ENCODE measurements at places on chromosomes 5 and 9.

DNA sequence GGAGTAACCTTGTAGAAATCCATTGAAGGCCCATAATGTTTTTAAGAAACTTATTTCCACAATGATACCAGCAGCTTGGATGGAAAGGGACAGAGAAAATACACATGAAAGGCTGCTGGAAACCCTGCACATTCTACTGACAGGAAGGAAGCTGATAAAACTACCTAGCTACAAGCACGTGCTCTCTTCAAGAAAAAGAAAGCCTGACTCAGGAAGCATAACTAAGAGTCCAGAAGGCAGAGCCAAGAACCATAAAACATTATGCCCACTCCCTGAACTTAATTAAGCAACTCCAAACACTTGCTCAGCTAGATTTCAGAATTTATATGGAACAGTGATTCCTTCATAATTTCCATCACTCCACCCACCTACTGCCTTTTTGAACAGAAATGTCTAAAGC is 430.8 kb downstream of the SEMA5A start:
- no peak for DNase-seq

DNA sequence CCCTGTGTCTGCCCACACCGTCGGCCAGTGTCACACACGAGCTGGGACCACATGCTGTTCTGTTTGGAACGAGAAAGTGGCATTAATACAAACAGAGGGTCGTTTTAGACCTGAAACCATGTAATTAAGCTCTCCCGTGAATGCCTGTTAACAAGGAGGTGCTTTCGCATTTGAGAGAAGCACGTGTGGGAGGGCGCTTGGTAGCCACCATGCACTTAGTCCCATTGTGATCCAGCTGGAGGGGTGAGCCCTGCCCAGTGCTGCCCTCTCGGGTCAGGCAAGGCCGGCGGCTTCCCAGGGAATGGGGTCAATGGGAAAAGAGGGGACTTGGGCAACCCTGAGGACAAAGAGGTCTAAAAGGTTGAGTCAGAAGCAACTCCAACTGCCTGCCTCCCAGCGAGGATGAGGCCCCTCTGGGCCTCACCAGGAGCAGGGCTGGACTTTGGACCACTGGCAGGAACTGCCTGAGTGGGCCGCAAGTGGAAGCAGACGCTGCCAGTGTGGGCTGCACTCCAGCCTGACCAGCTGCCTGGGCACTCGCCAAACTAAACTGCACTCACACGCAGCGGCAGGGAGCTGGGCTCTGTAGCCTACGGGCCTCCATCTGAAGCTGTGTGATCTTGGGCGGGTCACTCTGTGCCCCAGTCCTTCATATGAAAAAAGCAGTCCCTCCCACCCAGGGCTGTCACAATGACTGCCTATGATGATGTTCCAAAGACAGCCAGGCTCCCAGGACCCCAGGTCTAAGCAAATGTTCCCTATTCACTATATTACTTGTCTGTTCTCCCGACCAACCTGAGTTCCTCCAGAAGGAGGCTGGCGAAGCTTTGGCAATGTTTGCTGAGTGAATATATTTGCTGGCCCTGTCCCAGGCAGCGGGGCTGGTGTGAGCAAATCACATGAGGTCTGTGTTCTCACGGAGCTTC is 195.7 kb downstream of the CDK5RAP2 start:
- DNase-seq, result no peak

- DNase-seq, result no peak
Observed at GRCh38 chr9:118992813-118993794, 376.1 kb downstream of the BRINP1 start.

DNA sequence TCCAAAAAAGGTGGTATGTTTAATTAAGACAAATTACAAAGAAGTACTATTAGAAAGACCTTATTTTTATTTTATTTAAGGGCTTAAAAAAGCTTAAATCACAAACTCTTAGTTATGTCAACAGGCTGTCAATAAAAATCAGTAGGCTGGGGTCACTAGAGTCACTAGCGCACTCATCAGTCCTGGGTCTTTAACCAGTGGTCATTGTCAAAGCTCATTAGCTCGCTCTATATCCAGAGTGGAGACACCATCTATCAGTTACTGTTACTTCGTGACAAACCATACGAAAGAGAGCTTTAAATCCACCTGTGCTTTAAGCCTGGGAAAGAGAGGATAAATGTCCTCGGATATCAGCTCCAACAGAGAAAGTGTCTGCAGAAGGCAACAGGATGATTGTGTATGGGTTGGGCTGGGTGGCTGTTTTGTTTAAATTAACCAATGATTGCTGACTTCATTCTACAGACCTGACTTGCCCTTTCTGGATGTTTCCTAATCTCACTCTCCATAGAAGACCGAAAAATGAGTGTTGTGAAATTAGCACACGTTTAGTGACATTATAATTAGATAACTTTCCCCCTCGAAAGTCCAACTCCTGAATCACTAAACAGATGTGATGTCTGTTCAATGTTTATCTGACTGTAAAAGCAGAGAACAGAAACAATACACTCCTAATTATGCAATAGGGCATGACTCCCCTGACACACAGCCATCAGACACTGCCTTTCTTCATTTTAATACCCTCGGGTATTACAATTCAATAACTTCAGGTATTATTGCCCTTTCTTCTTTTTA is 123.6 kb upstream of the TNPO1 start:
- DNase-seq, result no peak

GRCh38 chr5:39176759-39177630 is 42.4 kb downstream of the FYB1 start:
- peak; percentile 65 for DNase-seq

- no peak for DNase-seq
Observed at GRCh38 chr5:7816535-7816901, 34.4 kb downstream of the CFAP90 start.

- DNase-seq, result no peak
Observed at GRCh38 chr5:14497311-14497710, 84.3 kb upstream of the OTULINL start.

- DNase-seq, result no peak
Observed at GRCh38 chr9:37986771-37987258, 82.2 kb downstream of the SHB start.

DNA sequence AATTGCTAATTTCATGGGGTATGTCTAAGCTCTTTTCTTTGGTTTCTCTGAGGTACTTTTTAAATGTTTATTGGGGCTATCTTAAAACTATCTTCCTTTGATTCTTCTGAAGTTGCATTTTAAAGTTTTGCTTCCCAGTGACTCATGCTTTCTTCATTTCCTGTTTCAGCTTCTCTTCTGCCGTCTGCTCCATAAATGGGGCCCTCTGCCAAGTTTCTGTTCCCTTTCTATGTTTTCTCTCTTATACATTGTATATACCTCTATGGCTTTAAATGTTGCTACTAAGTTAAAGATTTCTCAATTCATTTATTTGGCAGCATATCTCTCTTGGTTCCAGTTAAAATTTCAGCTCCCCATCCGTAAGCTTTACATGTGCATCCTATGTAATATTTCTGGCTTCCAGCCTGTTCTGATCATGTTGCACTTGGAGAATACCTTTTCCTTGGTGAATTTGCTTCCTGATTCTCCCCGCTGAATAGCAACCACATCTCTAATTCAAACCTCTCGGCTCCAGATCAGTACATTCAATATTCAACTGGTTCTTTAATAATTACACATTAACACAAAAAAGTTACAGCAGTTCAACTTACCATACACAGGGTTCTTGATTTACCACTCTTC is 125.3 kb downstream of the ST8SIA4 start:
- DNase-seq, result peak; percentile 56

DNA sequence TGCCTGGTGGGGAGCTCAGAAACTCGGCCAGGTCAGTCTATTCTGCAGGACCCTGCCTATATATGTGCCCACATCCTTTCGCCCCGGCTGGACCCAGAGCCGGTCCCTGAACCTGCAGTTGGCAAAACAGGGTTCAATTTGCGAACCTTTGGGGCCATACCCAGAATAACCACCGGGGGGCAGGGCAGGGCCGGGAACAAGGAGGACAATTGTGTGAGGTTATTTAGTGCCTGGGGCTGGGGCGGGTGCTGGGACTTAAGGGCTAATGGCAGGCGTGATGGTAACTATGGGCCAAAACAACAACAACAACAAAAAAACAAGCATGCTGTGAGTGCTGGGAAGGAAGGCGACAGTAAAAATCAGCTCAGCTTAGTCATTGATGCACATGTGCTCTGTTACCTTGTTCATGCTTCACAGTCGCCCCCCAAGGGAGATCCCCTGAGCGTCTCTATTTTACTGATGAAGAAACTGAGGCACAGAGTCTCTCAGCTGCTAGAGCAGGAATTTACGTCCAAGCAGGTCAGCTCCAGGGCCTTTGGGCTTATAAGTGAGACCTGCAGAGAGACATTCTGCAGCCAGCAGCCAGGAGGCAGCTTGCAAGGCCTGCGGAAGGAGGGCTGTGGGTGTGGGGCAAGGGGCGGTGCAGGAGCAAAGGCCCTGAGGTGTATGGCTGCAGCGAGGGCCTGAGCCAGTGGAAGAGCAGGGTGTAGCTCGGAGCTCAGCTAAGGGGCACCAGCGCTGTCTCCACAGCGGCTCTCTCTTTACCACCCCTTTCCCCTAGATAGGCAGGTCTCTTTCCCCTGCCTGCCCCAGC is 106.0 kb downstream of the PHF2 start:
- peak; percentile 79 for DNase-seq

DNA sequence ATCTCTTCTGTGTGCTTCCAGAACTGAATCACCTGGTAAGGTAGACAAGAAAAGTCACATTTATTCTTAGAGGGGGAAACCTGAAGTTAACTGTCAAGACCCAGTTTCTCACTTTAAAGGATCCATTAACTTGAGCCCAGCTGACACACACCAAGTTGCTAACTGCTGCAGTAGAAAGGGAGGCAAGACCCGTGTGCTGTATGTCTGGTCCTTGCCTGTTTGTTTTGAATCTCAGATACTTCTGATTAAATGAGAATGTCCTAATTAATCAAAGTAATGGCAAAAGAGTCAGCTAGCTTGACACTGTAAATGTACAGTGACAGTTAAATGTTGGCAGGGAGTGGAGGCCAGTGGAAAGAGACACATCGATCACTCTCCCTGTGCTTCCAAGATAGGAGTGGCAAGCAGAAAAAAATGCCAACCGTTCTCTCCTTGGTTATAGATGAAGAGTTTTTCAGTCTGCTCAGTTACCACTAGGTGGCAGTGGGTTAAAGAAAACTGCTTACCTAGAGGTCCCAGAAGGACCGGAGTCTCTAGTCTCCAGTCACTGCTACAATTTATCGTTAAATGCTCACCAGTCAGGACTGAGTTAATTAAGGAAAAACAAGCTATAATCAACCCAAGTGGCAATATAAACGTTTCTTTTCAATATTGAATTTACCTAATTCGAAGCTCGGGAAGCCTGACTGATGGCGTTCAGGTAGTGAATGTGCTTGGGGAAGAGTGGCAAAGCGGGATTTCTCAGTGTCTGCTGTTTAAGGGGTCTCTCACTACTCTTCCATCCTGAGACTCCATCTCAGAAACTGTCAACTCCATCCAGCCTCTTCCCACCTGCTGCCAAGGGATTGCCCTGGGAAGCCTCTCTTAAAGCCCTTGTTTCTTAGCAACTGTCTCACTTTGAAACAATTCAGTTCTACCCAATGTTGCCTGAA is 18.4 kb downstream of the LSM11 start:
- peak; percentile 35 for DNase-seq
